ENCODE measurements at places on chromosomes 3 and 15. TPM values are rescaled to one million over a fixed set of nuclear protein-coding genes. Genes with fewer than 3 reads are reported as not detected.

DNA sequence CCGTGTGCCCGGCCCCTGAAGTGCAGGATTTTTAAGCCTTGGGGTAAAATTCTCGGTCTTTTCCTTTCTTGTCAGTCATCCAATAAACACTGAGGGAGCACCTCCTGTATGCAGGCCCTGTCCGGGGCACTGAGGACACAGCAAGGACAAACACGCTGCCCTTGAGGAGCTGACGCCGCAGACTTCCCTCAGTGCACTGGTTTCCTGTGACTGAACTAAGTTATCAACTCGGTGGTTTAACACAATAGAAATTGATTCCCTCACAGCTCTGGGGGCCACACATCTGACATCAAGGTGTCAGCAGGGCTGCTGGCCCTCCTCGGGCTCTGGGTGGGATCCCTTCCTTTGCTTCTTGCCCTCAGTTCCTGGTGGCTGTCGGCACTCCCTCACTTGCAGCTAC lies 65.1 kb downstream of the ZNF445 start:
- H3K27ac ChIP-seq: no peak overlapping the region
- H3K4me1 ChIP-seq: no peaks in the 10 kb centered on the region
- H3K27me3 ChIP-seq: no peaks in the 10 kb centered on the region
- no peak for DNase-seq
- no peaks in the 10 kb centered on the region for H3K36me3 ChIP-seq

- H3K27me3 ChIP-seq: no peaks in the 10 kb centered on the region
- H3K36me3 ChIP-seq: peaks cover 22% of the 10 kb centered on the region
- no peak for DNase-seq
- peak overlapping the region; percentile 94 for H3K4me3 ChIP-seq
Observed at GRCh38 chr3:122563717-122564025, 429 bp downstream of the PARP9 start.

- H3K27me3 ChIP-seq: no peaks in the 10 kb centered on the region
- DNase-seq: no peak
- H3K4me3 ChIP-seq: no peak overlapping the region
Observed at GRCh38 chr3:15804553-15805095, 6.8 kb upstream of the ANKRD28 start.

DNA sequence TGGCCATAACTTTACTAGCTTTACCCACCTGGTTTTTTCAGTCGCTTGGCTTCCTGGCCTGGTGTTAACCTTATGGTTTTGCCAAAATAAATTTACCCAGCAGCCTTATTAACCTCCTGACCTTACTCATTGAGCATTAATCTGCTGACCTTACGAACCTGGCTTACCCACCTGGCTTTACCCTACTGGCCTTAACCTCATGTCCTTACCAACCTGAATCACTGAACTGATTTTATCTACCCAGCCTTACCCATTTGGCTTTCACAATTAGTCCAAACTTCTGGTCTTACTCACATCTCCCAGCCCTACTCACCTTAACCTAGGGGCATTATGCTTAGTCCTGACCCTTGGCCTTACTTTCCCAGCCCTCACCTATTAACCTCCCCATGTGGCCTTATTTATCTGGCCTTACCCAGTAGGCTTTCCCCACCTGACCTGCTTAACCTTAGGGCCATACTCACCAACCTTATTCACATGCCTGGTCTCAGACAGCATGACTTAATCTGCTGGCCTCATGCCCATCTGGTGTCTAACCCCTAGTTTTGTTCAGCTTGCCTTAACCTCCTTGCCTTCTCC lies 93.4 kb downstream of the IL12A start:
- no peaks in the 10 kb centered on the region for H3K36me3 ChIP-seq
- no peaks in the 10 kb centered on the region for H3K4me1 ChIP-seq
- no peaks in the 10 kb centered on the region for H3K27me3 ChIP-seq
- no peak overlapping the region for H3K27ac ChIP-seq

DNA sequence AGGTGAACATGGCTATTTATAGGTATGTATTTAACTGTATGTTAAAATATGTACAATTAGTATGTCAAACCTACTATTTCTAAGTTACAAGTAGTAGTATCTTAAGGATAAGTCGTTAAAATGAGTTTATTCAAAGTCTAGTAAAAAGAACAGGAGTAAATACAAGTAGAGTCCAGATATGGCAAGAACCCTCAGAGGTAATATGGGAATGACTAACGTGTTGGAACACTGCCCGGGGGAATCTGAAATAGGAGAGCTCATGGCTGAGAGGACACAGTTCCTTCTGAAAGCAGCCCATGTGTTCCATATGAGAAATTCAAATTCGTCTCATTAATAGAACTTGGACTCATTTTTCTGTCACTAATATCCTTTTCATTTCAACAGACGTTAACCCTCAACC lies 158.8 kb downstream of the CLSTN2 start:
- H3K4me1 ChIP-seq: no peaks in the 10 kb centered on the region
- no peak overlapping the region for H3K27ac ChIP-seq
- H3K36me3 ChIP-seq: no peaks in the 10 kb centered on the region
- DNase-seq: peak; percentile 51

Gene FETUB
- not detected for total RNA-seq

Gene GOLGA8A
- 27.5 TPM for total RNA-seq

Gene FRMD4B
- total RNA-seq: 0.72 TPM

Gene FGF12
- total RNA-seq: not detected
